ENCODE measurements at places on chromosomes 2 and 18.

GRCh38 chr2:53690876-53691275 is 76.7 kb upstream of the CHAC2 start:
- no peak for DNase-seq

- no peak for DNase-seq
These were observed 526.5 kb downstream of the GALR1 start for GRCh38 chr18:77776104-77776503.

GRCh38 chr2:224263571-224264043 is 138.3 kb downstream of the FAM124B start:
- no peak for DNase-seq

- DNase-seq, result no peak
These were observed 79.7 kb downstream of the HS1BP3 start for GRCh38 chr2:20571231-20571630.

- DNase-seq, result no peak
These were observed 216.8 kb downstream of the EIPR1 start for GRCh38 chr2:3160751-3161330.

DNA sequence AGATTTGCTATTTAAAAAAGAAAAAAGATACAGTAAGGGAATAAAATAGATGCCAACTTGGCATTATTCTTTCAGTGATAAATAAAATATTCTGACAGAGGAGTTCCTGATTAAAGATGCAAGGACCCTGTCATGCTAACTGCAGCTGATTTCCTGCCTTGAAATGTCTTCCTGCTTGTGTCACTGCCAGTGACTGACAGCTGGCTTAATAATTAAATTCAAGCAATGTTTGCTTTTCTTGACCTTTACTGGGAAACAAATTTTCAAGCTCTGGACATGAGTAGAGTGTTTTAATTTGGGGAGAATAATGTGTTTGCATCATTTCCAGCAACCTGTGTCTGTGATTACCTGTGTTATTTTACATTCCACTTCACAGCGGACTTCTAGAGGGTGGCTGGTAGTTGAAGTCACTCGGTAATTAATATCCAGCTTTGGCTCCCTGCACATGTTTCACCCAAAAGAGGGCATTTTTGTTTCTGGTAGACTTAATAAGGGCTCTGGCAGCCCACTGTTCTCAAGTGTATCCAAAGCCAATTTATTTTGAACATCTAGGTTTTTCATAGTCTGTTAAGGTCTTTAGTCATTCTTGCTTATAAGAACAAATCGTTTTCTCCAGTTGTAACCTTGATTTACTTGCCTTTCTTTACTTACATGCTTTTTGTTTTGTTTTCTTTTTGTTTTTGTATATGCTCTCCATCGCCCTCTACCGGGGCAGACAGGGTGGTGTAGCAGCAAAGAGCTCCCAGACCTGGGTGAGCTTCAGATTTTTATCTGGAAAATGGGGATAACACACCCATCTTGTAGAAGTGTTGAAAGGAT is 48.5 kb upstream of the PROKR1 start:
- DNase-seq, result peak; percentile 20

GRCh38 chr2:157789933-157790511 is 86.1 kb downstream of the ACVR1 start:
- no peak for DNase-seq

DNA sequence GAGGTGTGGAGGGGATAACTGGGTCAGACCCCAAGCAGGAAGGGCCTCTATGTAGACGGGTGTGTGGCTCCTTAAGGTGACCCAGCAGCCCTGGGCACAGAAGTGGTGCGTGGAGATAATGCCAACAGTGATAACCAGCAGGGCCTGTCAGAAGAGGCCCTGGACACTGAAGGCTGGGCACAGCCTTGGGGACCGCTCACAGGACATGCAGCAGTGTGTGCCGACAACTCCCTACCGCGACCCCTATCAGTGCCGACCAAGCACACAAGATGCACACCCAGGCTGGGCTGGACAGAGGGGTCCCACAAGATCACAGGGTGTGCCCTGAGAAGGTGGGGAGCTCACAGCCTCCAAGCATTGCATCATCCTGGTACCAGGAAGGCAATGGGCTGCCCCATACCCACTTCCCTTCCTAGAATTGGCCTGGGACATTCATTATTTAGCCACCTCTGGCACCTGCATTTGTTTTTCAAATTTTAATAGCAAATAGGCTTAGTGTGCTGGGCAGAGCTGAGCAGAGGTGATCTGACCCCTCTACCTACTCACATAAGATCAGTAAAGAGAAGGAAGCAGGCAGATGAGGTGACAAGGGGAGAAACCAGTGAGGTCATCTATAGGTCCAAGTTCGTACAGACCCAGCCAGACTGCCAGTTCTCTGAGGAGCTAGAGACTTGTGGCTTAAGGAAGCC is 55.2 kb downstream of the BCL11A start:
- no peak for DNase-seq

DNA sequence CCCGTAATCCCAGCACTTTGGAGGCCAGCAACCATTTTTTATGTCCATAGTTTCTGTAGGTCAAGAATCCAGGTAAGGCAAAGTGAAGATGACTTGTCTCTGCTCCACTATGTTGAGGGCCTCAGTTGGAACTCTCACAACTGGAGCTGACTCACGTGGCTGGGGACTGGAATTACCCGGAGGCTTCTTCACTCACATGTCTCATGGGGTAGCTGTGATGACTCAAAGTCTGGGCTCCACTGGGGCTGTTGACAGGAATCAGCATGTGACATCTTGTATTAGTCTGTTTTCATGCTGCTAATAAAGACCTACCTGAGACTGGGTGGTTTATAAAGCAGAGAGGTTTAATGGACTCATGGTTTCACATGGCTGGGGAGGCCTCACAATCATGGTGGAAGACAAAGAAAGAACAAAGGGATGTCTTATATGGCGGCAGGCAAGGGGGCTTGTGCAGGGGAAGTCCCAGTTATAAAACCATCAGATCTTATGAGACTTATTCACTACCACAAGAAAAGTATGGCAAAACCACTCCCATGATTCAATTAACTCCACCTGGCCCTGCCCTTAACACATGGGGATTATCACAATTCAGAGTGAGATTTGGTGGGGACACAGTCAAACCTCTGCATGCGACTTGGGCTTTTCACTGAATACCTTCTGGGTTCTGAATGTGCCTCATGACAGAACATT is 7.8 kb upstream of the PPP1R1C start:
- no peak for DNase-seq

DNA sequence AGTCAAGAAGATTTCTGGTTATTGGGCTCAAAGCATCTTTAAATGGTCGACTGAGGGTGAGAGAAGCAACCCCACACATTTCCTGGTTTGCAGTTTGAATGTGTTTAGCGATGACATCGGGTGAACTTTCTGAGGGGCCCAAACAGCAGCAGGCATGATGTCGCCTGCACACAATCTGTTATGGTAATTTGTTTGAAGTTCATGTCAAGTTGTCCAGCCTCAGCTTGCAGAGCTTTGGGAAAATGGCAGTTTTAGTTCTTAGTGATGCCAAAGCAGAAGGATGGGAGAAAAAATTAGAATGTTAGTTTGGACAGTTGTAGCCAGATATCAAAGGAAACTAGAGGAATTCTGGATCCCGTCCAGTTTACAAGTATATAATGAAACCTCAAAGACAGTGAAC is 284.6 kb downstream of the MBD5 start:
- no peak for DNase-seq

GRCh38 chr18:58578835-58579560 is 49.9 kb downstream of the ALPK2 start:
- no peak for DNase-seq

DNA sequence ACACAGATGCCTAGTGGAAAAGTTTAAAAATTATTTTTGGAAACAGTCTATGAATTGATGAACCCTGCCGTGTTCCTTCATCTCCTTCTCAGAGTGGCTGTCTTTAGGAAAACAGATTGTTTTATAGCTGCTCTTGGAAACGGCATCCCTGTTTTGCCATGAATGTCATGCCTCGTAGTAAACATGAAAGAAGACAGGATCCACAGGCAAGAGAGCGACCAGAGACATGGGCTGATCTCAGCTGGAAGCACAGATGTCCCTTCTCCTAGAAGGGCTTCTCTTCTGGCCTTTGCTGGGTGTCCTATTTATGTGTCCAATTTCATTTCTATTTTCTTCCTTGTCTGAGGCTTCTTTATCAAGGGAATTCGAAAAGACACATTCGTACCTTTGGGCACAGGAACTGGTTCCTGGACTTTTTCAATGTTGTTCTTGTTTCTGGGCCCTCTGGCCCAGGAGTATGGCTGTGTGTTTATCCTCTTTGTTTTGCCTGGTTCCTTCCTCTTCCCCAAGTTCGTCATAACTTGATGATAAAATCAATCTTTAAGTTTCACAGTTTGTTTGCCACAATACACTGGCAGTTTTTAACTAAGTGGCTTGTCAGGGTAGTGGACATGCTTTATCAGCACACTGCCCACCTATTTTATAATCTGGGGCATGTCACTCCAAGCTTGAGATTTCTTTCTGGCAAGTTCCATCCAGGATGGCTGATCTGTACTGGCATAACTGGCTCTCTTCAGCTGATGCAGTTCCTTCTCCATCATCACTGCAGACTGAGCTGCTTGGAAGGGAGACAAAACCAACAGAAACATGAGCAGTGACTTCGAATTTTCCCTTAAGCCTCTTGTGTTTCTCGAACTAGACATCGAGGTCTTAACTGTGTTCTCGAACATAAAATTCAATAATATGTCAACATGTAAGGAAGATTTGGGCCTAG is 63.2 kb upstream of the MGAT4A start:
- no peak for DNase-seq

- DNase-seq, result no peak
These were observed 101.1 kb downstream of the SLC4A10 start for GRCh38 chr2:161725297-161725696.

- DNase-seq, result no peak
These were observed 3.3 kb downstream of the PAX3 start for GRCh38 chr2:222295368-222296062.

Data from NCI-H2227 treated with DMSO at 0.1 percent for 48 hours (cell line).